ENCODE measurements at places on chromosomes 3 and 15. TPM values are rescaled to one million over a fixed set of nuclear protein-coding genes. Genes with fewer than 3 reads are reported as not detected.

DNA sequence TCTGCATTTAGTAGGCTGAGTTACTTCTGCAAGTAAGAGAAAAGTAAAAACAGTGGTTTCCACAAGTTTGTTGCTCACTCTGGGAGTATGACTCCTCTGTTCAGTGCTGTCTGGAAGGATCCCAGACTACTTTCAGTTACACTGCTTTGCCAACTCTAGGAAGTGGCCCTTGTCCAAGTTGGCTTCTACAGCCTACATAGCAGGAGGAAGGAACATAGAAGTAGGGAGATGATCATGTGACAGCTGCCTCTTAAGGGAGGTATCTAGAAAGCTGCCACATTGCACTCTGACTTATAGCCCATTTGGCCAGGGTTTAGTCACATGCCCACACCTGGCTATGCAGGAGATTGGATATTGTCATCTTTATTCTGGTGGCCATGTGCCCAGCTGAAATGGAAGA, 298.1 kb downstream of the NSUN3 start:
- no peak for DNase-seq

DNA sequence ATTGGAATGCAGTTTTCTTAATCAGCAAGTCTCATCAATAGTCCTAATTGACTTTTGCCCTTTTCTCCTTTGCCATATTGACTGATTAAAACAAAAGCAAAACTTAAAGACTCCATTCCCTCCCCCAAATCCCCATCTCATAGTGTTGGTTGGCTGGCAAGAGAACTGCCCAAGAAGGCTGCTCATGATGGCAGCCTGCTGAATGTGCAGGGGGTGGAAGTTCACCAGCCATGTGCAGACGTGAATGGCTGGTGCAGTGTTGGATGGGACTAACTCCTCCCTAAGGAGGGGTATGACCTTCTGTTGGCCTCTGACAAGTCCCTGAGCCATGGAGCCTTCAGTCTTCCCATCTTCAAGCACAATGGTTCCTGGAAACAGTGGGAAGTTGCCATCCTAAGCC, 7.0 kb downstream of the SMAD3 start:
- DNase-seq = no peak

GRCh38 chr3:141810161-141810560, 47.0 kb downstream of the GRK7 start:
- no peak for DNase-seq

DNA sequence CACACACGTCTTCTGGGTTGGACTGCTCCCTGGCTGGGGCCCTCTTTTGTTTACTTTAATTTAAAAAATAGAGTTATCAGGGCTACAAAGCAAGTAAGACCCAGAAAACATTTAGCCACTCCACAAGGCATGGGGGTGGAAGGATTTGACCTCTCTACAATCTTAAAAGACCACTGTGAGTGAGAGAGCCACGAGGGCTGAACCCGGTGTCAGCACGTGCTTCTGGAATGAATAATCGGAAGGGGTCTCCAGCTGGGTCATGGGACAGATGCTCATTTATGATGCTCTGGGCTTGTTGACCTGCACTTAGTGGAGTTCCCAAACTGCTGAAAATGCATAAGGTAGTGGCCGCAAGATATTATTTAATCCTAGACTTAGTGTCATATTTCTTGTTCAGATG, 52.4 kb downstream of the EIF4E3 start:
- DNase-seq = no peak

DNA sequence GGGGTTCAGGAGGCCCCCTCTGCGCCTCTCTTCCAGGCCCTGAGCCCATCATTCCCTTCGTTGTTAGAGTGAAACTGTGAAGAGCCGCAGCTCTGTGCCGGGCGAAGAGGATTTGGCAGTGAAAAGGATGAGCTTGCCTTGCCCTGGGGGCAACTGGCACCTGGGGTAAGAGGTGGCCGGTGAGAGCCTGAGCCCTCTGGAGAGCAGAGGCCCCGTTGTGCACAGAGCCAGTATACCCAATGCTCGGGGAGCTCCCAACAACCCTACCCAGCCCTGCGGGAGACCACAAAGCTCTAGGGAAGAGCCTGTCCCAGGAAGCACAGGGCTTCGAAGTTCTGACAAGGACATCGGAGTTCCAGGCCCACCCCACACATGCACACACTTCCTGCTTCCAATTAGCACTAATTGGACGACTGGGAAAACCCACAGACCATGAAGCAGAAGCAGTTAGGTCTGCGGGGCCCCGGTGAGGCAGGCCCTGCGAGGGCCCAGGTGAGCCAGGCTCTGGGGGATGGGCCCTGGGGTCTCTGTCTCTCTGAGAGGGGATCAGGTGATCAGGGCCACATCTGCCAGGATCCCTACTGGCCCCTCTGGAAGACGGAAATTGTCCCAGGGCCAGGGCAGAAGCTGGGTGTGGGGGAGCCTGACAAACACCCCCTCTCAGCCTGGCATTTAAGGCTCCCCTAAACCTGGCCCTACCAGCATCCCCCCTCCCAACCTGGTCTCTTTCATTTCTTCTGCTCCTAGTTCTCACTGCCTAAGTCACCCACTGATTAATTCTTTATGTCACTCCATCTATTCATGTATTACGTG, 27.9 kb upstream of the SFMBT1 start:
- DNase-seq = no peak

The FBXO40 gene
- total RNA-seq = not detected

The ITIH1 gene
- total RNA-seq = 0.80 TPM

All from activated B cell treated with CpG ODN at 0.5 μM for 24 hours (primary cell).